ENCODE measurements at places on chromosomes 6 and 20.

GRCh38 chr6:169097381-169097959 lies 156.2 kb downstream of the THBS2 start:
- no peak for DNase-seq

DNA sequence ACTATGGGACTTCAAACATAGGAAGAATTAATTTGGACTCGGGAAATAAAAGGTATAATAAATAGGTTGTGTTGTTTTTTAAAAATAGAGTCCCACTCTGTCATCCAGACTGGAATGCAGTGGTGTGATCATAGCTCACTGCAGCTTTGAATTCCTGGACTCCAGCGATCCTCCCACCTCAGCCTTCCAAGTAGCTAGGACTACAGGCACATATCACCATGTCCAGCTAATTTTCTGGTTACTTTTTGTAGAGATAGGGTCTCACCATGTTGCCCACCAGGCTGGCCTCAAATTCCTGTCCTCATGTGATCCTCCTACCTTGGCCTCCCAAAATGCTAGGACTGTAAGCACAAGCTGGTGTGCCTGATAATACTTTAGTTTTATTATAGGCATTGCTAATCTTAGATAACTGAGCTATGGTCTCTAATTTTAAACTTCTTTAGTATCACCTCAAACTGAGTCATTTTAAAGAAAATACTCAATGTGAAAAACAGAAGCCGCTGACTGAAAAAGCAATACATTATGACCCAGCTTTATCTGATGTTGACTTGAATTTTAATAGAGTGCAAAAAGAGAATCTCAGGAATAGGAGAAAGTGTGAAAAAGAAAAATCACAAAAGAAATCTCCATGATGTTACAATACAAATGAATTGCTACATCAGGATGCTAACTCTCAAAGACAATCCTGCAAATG lies 251.0 kb downstream of the RNGTT start:
- DNase-seq: no peak

- peak; percentile 55 for DNase-seq
Measured at GRCh38 chr20:59985164-59985563, 26.9 kb downstream of the CDH26 start.

GRCh38 chr20:19397666-19398065 lies 185.2 kb downstream of the SLC24A3 start:
- no peak for DNase-seq

DNA sequence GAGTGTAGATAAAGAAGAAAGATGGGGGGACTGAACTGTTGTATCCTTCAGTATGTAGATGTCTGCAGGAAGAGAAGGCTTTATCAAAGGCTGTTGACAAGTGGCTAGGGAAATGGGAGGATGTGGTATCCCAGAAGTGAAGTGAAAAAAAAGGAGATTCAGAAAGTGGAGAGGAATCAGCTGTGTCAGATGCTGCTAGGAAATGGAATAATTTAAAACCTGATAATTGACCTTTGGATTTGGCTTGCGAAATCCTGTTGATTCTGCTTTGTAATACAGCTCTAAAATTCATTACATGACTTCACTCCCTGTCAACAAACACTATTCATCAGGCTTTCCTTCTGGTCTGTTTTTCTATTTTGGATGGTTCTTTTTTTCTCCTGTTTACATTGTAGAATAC lies 41.7 kb downstream of the PHF3 start:
- no peak for DNase-seq

DNA sequence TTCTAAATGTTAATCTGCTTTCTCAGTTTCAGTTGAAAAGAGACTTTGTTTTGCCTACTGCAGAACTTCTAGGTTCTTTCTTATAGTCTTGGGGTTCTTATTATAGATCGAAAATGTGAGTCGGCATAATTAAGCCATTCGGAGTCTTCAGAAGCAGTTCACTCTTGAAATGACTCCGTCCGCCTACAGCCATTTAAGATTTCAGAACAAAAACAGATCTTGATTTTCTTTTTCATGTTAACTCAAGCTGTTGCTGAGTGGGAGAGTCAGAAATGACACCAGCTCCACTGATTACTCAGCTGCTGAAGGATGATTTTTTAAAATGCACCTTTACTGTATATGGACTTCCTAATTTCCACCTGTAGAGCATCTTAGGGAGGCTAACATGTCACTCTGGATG lies 15.9 kb downstream of the PRDM1 start:
- DNase-seq: no peak

- DNase-seq: no peak
Measured at GRCh38 chr6:127076466-127076865, 42.0 kb upstream of the RSPO3 start.

DNA sequence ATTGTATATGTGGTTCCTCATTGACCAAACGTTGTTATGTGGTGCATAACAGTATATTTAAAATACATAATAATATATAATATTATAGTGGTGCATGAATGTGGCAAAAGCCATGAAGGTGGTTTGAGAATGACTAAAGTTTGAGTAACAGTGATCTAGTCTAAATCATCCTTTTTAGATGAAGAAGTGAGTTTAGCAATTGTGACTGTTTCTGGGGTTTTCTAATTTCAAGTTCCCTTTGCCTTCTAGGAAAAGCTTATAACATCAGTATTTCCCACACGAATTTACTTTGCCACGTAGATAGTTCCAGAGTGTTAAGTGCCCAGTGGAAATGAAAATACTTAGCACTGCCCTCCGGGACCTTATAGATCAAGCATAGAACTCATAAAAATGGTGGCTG lies 40.9 kb downstream of the ARFGEF2 start:
- DNase-seq: no peak

DNA sequence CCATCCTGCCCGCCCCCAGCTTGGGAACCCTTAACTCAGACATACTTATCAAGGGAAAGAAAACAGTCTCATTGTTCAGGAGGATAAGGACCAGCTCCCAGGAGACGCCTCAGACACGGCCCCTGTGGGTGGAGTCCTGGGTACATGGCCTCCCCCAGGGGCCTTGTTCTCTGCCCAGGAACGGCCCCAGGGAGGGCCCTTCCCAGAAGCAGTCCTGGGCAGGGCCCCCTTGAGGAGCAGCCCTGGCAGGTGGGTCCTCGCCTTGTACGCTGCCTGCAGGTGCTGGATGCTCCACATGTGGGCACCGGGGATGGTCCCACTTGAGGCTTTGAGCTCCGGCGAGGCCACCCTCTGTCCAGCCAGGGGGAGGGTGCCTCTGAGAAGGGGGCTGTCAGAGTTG lies 4.5 kb upstream of the GATA5 start:
- no peak for DNase-seq

DNA sequence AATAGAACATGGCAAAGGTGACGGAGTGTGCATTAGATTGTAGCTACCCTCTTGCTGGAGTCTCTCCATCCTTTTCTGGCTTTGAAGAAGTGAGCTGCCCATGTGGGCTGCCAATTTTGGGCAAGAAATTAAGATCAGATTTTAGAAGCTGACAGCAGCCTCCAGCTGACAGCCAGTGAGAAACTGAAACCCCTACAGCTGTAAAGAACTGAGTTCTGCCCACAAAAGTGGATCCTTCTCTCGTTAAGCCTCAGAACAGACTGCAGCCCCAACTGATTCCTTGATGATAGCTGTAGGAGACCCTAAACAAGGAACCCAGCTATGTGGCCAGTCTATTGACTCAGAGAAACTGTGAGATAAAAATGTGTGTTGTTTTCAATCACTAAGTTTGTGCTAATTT lies 134.1 kb downstream of the CD109 start:
- DNase-seq: no peak
